ENCODE measurements at places on chromosomes 16 and 17. TPM values are rescaled to one million over a fixed set of nuclear protein-coding genes. Genes with fewer than 3 reads are reported as not detected.

DNA sequence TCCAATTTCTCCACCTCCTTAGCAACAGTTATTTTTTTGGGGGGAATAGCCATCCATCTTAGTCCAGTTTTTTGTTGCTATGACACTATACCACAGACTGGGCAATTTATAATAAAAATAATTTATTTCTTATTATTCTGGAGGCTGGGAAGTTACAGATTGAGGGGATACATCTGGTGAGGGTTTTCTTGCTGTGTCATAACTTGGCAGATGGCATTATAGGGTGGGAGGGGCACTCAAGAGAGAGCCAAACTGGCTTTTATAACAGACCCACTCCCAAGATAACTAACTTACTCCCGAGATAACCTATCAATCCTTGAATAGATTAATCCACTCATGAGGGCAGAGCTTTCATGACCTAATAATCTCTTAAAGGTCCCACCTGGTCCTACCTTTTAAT, 84.2 kb downstream of the ABCA8 start:
- no peaks in the 10 kb centered on the region for H3K36me3 ChIP-seq
- H3K27ac ChIP-seq, result no peak overlapping the region
- H3K4me3 ChIP-seq, result no peak overlapping the region
- no peak for DNase-seq
- peaks cover 15% of the 10 kb centered on the region for H3K4me1 ChIP-seq

GRCh38 chr17:75044716-75045115, 2.1 kb downstream of the ATP5PD start:
- DNase-seq, result no peak
- no peaks in the 10 kb centered on the region for H3K27me3 ChIP-seq
- H3K4me3 ChIP-seq, result no peak overlapping the region
- peaks cover 34% of the 10 kb centered on the region for H3K4me1 ChIP-seq

GPR139 gene
- not detected for total RNA-seq

TAT gene
- total RNA-seq, result not detected

BMERB1 gene
- total RNA-seq, result 88.8 TPM

AOC2 gene
- 0.50 TPM for total RNA-seq

Data from heart right ventricle (tissue), 16 donors.